Activated CD8-positive, alpha-beta T cell treated with anti-CD3 and anti-CD28 coated beads, Interleukin-2, amount 10 ng/mL, durations not matched to agents 7 days and 5 days (primary cell): ENCODE measurements at places on chromosomes 12 and 14. TPM values are rescaled to one million over a fixed set of nuclear protein-coding genes. Genes with fewer than 3 reads are reported as not detected.

FAM186B gene
- 0.18 TPM for total RNA-seq

PTHLH gene
- not detected for total RNA-seq

NUDT14 gene
- 25.3 TPM for total RNA-seq

ZFHX2 gene
- total RNA-seq: 1.5 TPM

HAL gene
- total RNA-seq: 0.63 TPM

PRH2 gene
- not detected for total RNA-seq

PTPRB gene
- not detected for total RNA-seq

DNA sequence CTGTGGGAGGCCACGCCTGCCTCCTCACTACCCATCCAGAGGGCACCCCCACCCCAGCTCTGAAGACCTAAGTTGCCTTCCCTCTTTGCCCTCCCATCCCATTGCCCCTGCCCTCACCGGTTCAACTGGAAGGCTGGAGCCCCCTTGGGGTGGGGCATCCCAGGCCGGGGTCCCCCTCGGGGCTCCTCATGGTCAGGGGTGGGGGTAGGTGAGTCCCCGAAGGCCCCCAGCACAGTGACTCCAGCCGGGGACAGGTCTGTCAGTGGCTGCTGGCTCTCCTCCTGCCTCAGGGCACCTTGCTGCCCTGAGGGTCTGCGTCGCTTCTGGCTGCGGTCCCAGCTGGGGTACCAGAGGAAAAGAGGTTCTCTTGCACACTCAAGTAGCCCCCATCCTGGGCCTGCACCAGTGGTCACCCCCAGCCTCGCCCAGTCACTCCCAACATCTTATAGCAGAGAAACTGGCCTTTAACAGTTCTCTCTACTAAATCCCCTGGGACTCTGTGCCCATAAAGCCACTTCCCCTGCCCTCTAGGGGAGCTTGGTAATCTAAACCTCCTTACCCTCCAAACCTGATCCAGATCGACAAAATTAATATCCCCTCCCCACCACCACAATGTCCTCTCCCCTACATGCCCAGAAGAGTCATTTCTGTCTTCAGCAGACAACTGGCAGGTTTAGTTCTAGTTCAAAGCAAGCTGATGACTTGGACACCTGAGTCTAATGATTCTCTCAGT is 5.1 kb downstream of the PIANP start:
- no peak for DNase-seq

- no peak for DNase-seq
These were observed 203.7 kb upstream of the SSTR1 start for GRCh38 chr14:38003746-38004609.

- no peak for DNase-seq
These were observed 844.3 kb downstream of the GALC start for GRCh38 chr14:87148655-87149054.

- no peak for DNase-seq
These were observed 5.6 kb downstream of the RIC8B start for GRCh38 chr12:106780010-106780631.

DNA sequence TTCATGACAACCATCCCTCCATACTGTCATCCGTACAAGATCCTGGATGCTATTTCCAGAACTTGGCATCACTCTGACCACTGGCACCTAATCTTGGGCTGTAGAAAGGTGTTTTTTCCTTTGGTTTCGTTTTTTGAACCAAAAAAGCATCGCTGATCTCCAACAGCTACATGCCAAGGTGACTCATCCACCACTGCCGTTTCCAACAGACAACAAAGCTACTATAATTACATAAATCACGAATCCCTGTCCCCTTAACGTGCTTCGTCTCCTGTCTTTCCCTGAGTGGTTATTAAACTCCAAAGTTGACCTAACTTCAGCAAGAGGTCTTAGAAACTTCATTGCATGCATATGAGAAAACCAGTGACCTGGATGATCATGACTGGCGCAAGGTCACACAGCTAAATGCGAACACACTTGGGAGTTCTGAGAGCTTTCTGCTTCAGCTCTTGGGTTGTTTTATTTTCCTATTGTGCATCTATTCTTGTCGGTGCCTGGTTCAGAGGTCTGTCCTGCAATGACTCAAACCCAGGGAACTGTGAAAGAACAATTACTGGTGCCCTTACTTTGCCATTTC is 99.9 kb downstream of the PPM1H start:
- DNase-seq: no peak

- no peak for DNase-seq
These were observed 79.2 kb downstream of the DAD1 start for GRCh38 chr14:22509751-22510300.

- DNase-seq: no peak
These were observed 703 bp downstream of the TMED10 start for GRCh38 chr14:75175677-75176141.

GRCh38 chr14:54676812-54677708 is 110.1 kb downstream of the SAMD4A start:
- DNase-seq: no peak

GRCh38 chr12:120944645-120945217 is 33.6 kb upstream of the HNF1A start:
- peak; percentile 73 for DNase-seq

DNA sequence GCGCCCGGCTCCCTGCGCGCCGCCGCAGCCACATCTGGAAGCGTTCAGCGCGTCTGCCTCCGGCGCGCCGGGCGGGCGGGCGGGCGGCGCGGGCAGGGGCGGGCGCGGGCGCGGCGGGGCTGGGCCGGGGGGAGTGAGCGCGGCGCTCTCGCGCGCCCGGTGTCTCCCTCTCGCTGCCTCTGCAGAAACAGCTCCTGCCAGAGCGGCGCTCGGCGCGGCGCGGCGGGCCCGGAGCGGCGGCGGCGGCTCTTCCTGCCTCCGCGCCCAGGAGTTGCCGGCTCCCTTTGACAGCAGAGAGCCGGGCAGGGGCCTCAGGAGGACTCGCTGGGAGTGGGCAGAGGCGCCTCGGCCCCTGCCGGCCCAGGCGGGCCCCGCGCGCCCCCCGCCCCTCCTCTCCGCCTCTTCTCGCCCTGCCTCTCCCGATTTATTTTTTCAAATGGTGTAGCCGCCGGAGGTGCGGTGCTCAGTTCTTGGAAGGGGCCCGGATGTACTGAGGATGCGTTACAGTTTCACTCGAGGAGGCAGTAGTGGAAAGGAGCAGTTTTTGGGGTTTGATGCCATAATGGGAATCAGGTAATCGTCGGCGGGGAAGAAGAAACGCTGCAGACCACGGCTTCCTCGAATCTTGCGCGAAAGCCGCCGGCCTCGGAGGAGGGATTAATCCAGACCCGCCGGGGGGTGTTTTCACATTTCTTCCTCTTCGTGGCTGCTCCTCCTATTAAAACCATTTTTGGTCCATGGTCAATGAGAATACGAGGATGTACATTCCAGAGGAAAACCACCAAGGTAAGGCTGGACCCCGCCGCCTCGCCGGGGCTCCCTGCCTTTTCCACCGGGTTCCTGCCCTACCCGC is at the start of gene CACNA1C:
TSS of gene CACNA1C (plus strand) at position 162 of the 853 bp plus-strand sequence. CDS start at position 738, 576 bp downstream.
- peak; percentile 57 for DNase-seq

- DNase-seq: no peak
These were observed 17.1 kb downstream of the TESPA1 start for GRCh38 chr12:54967461-54967860.

DNA sequence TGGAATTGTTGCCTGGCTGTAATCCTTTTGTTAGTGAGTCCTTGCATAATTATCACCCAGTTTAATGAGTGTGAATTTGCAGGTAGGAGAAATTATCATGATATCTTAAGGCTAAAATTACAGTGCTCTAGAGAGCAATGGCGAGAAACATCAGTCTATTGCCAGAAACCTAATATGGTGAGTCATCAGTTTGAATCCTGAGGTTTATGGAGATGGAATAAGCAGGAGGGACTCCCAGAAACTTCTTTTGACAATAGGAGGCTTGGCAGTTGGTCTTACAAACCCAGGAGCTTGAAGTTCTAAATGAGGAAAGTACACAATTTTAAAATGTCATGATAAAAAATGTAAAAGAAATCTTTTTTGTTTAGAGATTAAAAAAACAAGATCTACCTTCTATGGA is 31.5 kb upstream of the CRADD start:
- DNase-seq: no peak

DNA sequence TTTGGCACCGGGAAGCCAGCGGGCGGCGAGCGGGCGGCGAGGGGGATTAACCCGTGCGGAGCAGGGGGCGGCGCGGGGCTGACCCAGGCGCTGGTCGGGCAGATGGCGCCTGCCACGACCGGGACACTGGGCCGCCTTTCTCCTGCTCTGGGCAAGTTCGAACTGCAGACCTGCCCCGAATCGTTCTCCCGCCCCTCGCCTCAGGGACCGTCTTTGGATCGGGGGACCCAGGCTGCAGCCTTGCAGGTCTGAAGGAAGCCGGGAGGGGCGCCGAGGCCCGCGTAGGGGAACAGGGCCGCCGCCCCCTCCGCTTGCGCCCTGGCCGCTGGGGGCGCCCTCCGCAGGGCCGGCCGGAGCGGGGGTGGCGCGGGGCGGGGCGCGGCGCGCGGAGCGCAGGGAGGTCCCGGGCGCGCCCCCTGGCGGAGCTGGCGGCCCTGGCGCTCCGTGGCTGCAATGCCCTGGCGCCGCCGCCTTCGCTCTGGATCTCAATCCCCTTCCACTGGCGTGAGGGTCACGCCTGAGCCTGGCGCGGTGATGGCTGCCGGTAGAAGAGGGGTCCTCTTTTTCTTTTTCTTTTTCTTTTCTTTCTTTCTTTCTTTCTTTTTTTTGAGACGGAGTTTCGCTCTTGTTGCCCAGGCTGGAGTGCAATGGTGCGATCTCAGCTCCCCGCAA is 449 bp upstream of the LTBP2 start:
- peak; percentile 84 for DNase-seq

DNA sequence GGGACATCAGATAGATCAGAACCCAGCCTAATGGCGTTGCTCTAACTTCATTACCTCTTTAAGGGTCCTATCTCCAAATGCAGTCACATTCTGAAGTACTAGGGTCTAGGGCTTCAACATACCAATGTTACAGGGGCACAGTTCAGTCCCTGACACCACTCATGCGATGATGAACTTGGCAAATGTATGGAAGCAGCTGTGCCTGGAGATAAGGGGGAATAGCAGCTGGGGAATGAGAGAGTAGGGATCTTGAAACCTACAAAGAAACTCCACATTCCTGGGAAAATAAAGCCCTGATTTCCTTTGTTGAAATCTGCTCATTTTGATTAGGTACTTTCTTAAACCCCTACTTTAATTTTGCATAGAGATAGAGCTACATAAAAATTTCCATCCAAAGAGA is 20.5 kb upstream of the TMCC3 start:
- DNase-seq: no peak

GRCh38 chr12:10027721-10028120 is 2.8 kb upstream of the CLEC9A start:
- DNase-seq: no peak

DNA sequence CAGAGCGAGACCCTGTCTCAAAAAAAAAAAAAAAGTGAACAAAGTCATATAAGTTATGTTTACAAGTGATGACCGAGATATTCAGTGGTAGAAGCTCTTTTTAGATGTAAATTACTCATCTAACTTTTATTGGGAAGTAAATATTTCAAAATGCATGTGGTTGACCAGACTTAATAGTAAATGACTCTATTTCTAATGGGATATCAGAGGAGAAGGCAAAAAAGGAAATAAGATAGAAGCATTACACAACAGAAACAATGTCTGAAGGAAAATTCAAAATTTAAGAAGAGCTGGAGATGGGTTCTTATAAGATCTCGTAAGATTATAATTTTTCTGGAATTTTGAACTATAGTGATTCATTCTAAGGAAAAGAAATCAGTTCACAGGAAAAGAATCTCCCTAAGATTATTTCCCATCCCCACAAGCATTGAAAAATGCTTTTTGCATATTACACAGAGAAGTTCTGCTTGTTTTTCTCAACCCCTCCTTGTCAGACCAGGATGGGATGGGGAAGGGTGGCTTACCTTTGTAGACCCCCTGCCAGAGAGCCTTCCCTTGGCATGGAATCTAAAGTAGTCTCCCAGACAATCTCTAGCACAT is 63.1 kb upstream of the STK38L start:
- DNase-seq: no peak

- no peak for DNase-seq
These were observed 101.1 kb downstream of the CRADD start for GRCh38 chr12:93778306-93778705.

DNA sequence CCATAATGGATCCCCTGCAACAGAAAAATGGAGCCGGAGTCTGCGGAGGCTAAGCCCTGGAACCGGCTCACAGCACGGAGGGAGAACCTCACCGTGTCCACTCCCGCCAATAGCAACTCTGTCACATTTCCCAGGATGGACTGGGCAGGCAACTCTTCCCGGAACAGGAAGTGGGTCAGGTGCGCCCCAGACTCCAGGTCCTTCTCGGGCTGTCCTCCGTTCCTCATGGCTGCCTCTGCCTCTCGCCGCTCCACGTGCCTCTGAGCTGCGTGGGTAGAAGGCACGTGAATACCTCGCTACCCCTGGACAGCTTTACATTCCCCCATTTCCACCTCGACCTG is 2.2 kb downstream of the CYP27B1 start:
- no peak for DNase-seq

- no peak for DNase-seq
These were observed 36.2 kb upstream of the FBXO21 start for GRCh38 chr12:117226505-117226904.

GRCh38 chr12:121297435-121297991 is 1.0 kb upstream of the CAMKK2 start:
- peak; percentile 29 for DNase-seq

GRCh38 chr14:68783408-68784225 is 9.2 kb downstream of the ZFP36L1 start:
- DNase-seq: no peak

GRCh38 chr12:84996759-84997158 is 39.3 kb downstream of the TSPAN19 start:
- no peak for DNase-seq

DNA sequence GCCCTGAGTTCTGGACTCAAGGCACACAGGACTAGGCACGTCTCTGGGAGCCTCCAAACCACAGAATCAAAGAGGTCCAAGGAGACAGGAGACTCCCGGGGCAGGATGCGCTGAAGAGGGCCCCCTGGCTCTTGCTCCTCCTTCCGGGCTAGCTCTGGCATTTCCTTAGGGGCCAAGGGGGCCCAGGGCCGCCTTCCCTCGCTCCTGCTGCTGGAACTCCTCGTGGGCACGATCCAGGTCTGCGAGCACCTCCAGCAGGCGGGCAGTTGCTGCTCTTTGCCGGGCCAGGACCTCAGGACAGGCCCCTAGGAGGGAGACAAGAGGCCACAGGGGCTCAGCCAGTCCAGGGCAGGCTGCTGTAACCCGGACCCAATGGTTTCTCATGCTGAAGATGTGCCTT is 35.8 kb downstream of the RASAL1 start:
- DNase-seq: no peak

DNA sequence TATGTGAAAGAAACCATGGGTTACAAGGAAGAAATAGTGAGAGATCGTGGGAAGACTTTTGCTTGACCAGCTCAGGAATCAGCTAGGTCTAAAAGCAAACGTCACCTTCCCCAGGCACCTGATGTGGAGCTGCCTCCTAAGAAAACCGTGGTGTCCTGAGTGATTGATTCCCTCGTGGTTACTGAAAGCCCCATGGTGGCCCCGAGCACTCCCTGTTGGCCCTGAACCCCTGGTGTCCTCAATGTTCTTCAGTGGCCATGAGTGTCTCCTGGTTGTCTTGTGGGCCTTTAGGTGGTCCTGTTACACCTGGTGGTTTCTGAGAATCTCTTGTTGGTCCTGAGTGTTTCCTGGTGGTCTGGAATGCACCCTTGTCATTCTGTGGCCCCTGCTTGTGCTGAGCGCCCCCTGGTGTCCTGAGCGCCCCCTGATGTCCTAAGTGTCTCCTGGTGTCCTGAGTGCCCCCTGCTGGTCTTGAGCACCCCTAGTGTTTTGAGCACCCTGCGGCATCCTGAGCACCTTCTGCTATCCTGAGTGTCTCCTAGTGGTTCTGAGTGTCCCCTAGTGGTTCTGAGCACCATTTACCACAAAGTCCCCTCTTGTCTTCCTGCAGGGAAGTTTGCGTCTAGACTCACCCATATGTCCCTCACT is 518.7 kb downstream of the TMEM121 start:
- DNase-seq: peak; percentile 91
